ENCODE measurements at places on chromosomes 7 and 10.

- DNase-seq = no peak
Measured at GRCh38 chr10:96413151-96413787, 54.5 kb upstream of the OPALIN start.

GRCh38 chr10:48638739-48639527 lies 34.1 kb upstream of the ARHGAP22 start:
- DNase-seq = no peak

GRCh38 chr10:48881937-48882336 lies 57.7 kb downstream of the LRRC18 start:
- no peak for DNase-seq

GRCh38 chr10:3961082-3961481 lies 176.1 kb upstream of the KLF6 start:
- DNase-seq = no peak

DNA sequence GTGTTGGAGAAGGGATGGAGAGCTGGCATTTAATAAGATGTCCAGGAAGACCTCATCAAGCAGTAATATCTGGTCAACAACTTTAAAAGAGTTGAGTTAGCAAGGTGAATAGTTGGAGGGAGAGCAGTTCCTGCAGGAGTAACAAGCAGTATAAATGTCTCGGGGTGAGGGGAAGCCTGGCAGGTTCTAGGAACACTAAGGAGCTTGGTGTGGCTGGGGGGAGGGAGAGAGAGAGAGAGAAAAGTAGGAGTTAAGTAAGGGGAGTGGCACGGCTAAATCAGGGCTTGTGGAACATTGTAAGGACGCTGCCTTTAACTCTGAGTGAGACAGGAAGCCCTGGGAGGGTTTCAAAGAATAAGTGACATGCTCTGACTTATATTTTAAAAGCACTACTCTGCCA lies 22.0 kb upstream of the LAMB4 start:
- DNase-seq = no peak

DNA sequence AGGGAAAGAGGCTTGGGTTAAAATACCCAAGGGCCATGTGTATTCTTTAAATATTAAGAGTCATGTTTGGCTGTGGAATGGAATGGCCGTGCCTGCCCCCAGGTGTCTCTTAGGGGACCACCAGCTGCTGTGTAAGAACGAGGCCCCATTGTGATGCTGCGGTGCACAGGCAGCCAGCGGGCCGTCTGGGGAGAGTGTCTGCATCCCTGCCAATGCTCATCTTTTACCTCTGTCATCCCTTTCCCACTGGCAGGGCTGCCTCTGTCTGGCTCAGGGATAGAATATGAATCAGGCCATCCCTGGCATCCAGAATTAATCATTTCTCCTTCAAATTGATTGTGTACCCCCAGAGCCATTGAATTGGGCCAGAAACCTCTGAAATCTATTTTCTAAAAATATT lies 137.8 kb upstream of the GALNT17 start:
- no peak for DNase-seq

- DNase-seq = no peak
Measured at GRCh38 chr10:115706488-115707076, 566.4 kb downstream of the GFRA1 start.

DNA sequence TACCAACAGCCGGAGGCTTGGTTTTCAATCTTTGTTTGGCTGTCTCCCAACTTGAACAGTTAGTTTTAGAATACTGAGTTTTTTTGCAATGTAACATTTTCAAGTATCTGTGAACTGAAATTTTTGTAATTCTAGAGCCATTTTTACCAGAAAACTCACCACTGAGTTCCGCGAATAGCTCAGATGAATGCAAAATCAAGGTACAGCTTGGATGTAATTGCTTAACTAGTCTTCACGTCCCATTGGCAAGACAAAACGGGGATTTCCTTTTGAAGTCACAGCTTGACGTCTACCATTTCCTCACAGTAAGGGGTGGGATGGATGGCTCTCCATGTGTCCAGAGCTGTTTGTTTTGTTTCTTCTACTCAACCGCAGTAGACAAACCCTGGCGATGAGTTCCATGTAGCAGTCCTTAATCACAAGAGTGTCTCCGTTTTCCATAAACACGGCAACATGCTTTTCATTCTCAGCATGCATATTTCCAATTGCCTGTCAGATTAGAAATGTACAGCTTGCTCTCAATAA lies 55.8 kb upstream of the FGFR2 start:
- no peak for DNase-seq

DNA sequence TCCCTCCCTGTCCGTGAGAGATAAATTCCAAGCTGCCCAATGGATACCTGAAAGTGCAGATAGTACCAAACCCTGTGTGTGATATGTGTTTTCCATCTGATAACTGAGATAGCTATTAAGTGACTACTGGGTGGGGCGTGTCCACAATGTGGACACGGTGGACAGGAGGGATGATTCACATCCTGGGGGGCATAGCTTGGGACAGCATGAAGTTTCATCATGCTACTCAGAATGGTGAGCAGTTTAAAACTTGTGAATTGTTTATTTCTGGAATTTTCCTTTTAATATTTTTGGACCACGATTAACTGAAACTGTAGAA lies 158.6 kb downstream of the CREB5 start:
- DNase-seq = no peak

- DNase-seq = no peak
Measured at GRCh38 chr7:158318511-158318913, 269.1 kb downstream of the PTPRN2 start.

DNA sequence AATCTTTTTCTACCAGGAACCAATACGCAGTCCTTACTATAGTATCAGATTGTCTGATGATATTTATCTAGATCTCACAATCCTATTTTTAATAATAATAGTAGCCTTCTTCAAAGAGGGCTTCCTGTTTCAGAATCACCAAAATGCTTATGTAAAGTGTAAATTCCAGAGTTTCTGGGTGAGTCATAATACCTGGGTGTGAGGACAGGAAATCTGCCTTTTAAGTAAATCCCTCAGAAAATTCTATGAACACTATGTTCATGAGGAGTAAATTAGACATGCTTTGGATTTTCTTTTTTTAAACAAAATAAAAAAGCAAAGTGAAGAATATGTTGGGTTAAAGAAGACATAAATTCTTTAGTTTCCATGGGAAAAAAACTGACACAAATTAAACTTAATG lies 20.5 kb downstream of the DKK1 start:
- DNase-seq = no peak

- no peak for DNase-seq
Measured at GRCh38 chr7:3650844-3651243, 349.8 kb downstream of the SDK1 start.

- no peak for DNase-seq
Measured at GRCh38 chr7:120741371-120742042, 116.4 kb downstream of the TSPAN12 start.

DNA sequence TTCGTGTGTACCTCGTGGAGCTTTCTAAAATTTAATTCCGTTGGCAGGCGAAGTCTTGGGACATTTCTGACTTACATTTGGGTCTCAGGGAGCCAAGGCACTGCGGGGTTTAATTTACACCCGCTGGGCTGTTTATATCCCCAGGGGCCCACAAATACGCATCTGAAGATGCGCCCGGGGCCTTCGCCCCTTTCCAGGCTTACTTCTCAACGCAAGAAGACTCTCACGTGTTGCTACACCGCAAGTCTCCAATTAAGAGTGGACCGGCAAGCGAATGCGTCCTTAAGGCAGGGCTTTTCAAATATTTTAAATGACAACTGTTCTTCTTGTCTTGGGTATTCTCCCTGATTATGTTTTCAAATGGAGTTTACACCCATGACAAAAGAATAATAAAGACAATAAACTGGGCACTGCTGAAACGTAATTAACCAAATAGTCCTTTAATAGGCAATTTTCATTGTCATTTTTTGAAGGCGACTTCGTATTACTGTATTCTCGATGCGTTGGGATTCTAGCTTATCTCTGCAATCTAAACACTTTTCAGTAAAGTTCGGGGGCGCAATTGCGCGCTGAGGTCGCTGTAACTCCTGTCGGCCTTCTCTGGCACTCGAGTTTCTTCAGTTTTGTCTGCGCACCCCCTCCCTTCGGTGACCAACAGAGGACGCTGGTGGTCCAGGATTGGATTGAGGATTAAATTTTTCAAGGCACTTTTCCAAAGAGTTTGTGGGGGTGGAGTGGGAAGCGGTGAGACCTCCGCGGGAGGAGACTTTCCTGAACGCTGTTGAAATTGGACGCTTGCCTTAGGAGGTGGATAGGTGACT lies 837 bp upstream of the IGFBP3 start:
- peak; percentile 7 for DNase-seq

GRCh38 chr7:409339-410281 lies 110.0 kb downstream of the PDGFA start:
- DNase-seq = no peak

GRCh38 chr7:26858735-26859134 lies 5.7 kb downstream of the SKAP2 start:
- DNase-seq = no peak

GRCh38 chr10:124244256-124244877 lies 151.0 kb upstream of the CHST15 start:
- DNase-seq = no peak

DNA sequence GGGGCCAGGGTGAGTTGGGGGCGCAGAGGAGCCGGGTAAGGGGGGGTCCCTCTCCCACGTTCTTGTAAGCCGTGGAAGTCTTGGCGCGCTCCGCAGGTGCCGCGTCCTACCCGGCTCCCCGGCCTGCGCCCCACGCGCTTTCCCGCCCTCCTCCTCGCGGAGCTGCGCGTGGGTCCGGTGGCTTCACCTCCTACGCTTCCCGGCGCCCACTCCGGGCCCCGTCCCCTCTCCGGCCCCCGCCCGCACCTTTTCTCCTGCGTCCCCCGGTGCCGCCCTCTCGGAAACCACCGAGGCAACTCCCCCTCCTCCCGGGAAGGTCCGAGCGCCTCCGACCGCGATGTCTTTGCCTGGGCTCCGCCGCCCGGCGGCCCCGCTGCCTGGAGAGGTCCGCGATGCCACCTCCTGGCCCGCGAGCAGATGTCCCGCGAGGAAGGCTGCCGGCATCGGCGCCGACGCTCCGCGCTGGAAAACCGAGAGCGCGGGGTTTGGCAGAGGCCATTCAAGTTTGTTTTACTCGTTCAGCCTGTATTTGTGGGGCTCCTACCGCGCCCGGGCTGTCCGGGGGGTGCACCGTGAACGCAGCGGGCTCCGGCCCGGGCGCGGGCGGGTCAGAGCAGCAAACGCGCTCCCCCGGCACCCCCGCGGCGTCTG lies 2.4 kb upstream of the NKX6-2 start:
- no peak for DNase-seq

- DNase-seq = no peak
Measured at GRCh38 chr7:57343901-57344622, 105.9 kb upstream of the ZNF716 start.

GRCh38 chr7:55504093-55504859 lies 68.0 kb downstream of the VOPP1 start:
- no peak for DNase-seq

- DNase-seq = no peak
Measured at GRCh38 chr10:74923556-74923955, 97.2 kb downstream of the KAT6B start.

DNA sequence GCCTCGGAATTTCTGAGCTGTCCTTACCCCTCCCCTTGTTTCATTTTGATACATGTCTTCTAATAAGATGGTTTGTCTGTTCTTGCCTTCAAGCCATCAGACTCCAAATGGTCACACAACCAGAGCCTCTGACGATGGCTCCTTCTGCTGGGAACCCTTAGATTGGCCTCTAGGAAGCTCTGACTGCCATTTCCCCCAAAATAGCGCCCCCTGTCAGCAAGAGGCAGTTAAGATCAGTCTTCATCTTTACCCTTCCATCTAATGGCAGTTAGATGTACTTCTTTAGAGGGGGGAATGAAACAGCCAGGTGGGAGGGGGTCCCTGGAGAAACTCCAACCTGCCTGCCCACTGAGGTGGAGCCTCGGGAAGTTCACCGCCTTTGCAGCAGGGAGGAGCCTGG lies 85.8 kb upstream of the GPR22 start:
- DNase-seq = no peak

- no peak for DNase-seq
Measured at GRCh38 chr10:86968994-86969355, 693 bp downstream of the ADIRF start.

GRCh38 chr10:122435212-122435827 lies 19.1 kb upstream of the ARMS2 start:
- peak; percentile 17 for DNase-seq

Measured in KG1 (cell line).